ENCODE measurements at places on chromosomes 1 and 21. TPM values are rescaled to one million over a fixed set of nuclear protein-coding genes. Genes with fewer than 3 reads are reported as not detected.

DNA sequence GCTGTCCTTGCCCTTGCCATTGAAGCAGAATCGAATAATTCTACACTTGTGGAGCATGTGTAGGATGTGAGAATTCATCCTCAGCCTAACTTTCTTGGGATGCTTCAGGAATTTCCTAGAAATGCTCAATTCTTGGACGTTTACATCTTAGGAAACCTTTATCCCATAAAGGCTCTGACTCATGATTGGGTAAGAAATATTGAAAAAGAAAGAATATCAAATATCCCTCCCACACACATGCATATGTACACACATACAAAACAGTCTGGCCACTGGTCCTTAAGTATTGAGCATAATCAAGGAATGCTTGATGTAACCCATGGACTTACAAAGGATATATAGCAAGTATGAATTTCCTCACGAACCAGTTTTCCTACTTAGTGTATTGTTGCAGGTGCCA, 83.9 kb upstream of the IPO9 start:
- no peak for DNase-seq

GRCh38 chr1:22691031-22691753, 19.4 kb upstream of the EPHB2 start:
- no peak for DNase-seq

C2CD4D gene
- total RNA-seq = not detected

DNA sequence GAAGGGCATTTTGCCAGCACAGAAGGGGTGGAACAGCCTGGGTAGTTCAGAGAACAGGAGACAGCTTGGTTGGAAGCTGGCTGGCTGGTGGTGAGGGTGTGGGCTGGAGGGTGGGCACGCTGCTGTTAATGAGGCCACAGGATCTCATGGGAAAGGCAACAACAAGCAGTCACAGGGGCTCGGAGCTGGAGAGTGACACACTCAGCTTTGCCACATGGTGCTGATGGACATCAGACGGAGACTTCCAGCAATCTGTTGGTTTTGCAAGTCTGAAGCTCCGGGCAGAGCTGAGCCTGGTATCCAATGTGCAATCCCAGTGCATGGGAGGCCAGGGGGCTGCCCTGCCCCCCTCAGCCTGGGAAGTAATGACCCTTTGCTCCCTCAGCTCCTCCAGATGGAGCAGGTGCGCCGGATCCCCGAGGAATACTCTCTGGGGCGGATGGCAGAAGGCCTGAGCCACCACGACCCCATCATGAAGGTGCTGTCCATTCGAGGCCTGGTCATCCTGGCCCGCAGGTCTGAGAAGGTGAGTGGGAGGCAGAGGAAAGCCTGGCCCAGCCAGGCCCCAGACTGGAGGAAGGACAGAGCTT, 15.6 kb upstream of the TTC4 start:
- no peak for DNase-seq

DNA sequence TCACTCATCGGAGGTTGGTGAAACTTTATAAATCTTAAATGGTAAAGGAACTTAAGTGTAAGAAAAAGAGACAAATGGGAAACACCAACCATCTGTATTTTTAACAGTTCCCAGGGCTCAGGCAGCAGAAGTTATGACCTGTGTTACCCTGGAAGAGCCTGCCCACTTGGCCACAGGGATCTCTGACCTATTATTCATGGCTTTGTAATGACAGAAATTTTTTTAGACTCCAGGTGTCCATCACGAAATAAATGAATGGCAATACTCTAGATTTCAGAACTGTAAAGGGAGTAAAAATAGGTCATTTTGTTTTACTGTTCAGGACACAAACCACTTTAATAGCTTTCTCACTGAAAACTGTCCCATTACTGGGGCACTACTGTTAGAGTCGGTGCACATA, 389.8 kb downstream of the VAV3 start:
- no peak for DNase-seq

- no peak for DNase-seq
These were observed 412.4 kb downstream of the DISC1 start for GRCh38 chr1:232038706-232039677.

HRNR gene
- not detected for total RNA-seq

SPOCD1 gene
- total RNA-seq = 0.81 TPM

OSBPL9 gene
- 47.7 TPM for total RNA-seq

DNA sequence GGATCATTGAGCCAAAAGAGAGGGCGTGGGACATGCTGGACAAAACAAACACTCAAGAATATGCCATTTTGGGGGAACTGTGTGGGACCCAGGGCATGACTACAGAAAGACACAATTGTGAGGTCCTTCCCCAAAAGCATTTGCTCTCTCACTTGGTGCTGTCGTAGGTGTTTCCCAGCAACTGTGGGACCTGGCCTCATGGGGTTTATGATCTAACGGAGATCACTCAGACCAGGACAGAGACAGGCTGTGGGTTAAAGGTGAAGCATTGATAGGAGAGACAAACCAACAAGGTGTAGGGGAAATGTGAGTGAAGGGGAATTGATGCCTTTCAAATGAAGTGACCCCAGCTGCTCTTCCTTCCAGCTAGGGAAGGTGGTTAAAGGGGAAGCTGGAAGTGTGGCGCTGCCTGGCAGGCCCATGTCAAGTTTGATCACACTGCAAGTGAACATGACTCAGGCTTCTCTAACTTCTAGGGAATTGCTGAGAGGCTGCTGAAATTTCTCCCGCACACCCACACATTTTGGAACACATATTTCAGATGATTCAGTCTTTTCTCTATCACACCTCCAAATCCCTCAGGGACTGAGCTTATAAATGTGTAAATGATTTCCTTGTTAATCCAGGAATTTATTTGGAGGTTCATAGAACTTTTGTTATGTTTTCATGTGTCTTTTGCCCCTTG, 30.2 kb downstream of the TRAF5 start:
- no peak for DNase-seq

GRCh38 chr1:33473900-33474299, 1.5 kb downstream of the ZSCAN20 start:
- no peak for DNase-seq
